ENCODE measurements at places on chromosomes 2 and 18.
A peak's percentile ranks its signal among the peaks of the same experiment; 100 is the strongest.

DNA sequence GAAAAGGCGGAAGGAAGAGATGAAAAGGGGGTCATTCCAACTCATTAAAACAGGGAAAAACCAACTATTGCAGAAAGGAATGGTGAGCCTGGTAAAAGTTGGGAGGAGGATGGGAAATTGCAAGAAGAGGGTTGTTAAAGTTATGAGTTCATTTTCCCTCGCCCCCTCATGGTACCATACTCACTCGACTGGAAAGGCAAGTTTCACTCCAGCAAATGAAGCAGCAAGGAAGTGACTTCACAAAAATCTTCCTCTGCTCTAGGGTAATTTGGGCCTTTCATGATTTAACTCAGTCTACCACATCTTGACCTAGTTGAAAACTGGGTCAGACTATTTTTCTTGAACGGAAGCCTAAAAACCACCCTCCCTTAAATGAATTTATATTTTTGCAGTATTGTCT is 22.8 kb upstream of the DAW1 start:
- peak; percentile 54 for DNase-seq

DNA sequence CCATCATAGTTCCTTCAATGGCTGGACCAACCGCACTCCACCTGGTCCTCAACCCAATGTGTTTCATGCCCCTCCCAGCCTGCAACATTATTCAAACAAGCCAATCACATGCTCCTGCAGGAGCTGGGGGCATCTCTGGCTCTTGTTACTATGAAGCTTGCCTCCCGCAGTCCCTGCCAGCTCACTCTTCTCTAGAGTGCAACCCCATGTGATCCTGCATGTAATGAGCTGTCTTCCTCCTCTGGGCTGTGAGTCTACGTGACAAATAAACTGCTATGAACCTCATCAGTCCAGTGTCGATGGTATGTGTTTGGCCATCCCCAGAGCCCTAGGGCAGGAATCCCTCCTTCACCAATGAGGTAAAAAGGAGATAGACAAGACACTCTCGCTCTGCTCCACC is 15.8 kb upstream of the BOD1L2 start:
- DNase-seq = no peak

- peak; percentile 42 for DNase-seq
Observed at GRCh38 chr18:72542984-72543356, 1.2 kb downstream of the CBLN2 start.

DNA sequence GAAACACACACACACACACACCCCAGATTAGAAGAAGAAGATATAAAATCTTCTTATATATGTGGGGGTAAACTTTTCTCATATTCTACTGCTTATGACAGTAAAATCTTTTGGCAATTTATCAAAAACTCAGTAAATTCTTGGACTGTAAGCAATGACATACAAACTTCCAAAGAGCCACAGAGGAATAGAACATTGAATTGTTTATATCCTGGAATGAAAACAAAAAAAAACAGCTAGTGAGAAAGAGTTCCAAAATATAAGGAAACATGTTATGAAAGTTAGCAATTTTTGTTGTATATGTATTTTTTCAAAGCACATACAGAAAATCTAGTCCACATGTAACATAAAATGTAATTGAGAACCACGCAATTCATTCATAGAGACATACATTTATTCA is 764.9 kb downstream of the DSC3 start:
- no peak for DNase-seq

- DNase-seq = no peak
Observed at GRCh38 chr2:172248785-172249187, 146.1 kb upstream of the DLX2 start.

DNA sequence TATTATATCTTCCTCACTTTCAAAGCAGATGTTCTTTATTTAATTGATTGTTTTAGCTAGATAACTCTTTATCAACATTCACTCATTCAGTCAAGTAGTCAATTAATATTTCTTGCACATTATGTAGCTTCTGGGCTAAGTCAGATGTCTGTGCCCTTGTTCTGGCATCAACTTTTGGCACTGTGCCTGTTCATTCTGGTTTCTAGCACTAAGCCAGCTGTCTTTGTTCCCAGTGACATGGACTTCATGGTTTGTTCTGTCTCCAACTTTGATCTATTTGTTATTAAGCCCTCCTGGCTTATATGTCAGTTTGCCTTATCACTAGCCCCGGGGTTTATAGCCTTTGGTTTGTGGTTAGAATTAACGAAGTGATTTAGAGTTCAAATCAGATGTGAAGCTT is 247.9 kb upstream of the SYT4 start:
- no peak for DNase-seq

- DNase-seq = no peak
Observed at GRCh38 chr2:862731-863466, 87.8 kb upstream of the SNTG2 start.
